Glutamatergic neuron (in vitro differentiated cells): ENCODE measurements at places on chromosomes 16 and 17. TPM values are rescaled to one million over a fixed set of nuclear protein-coding genes. Genes with fewer than 3 reads are reported as not detected.

MRPL10 gene
- total RNA-seq = 38.7 TPM

PRR15L gene
- not detected for total RNA-seq

KRTAP9-4 gene
- not detected for total RNA-seq

SOCS7 gene
- 33.3 TPM for total RNA-seq

GRIN2A gene
- total RNA-seq = 6.8 TPM
